ENCODE measurements at places on chromosomes 13 and 19.

DNA sequence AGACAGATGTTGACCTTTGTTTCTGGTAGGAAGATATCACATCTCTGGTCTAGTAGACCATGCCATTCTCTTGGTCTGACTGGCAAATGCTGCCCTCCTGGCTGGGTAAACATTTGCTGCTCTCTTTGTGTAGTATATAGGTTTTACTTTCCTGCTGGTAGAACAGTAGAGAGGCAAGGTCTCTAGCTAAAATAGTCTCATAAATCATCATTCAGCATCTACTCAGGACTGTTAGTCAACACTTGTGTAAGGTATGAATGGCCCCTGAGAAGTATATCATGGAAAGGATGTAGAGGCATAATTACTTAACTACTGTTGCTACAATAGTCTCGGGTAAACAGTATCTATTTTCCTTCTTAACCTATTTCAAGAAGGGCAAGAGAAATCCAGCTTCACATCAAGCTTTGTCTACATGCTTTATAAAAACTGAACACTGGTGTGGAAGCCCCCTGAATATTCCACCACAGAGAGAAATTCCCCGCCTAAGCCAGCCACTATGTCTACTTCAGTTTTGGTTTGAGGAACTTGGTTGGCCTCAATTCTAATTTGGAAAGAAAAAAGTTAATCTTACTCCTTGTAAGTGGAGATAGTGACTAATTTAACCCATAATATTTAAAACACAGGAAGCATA lies 18.4 kb upstream of the MYCBP2 start:
- no peak for DNase-seq

- no peak for DNase-seq
These were observed 19.3 kb downstream of the BICRA start for GRCh38 chr19:47628078-47628771.

DNA sequence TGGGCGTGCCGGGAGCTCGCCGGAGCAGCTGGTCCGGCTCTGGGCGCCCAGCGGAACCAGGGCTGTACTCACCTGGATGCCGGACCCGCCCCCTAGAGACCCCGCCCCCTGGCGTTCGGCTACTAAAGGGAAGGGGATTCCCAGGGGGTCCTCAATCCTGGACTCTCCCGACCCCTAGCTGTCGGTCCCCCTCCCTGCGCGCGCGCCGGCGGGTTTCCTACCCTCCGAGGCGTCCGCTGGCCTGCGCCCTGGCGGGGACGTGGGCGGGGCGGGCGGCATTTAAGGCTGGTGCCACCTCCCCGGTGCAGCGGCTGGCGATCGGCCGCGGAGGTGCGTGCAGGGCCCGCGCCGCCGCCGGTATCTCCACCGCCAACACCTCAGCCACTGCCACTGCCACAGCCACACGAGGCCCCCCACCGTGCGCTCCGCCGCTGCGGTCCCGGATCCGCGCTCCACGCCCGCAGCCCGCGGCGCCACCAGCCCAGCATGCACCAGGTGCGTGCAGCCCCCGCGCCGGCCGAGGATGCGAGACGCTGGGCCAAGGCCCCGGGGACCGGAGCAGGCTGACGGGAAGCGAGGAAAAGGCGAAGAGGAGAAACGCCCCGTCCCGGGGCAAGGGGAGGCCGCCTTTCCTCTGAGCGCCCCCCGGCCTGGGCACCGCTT lies at the start of gene ATP12A:
TSS of gene ATP12A (plus strand) at position 151 of the 663 bp plus-strand sequence. CDS start at position 487, 336 bp downstream.
- DNase-seq, result no peak

GRCh38 chr13:24630121-24630520 lies 50.1 kb upstream of the ATP12A start:
- DNase-seq, result no peak

GRCh38 chr19:14795078-14795721 lies 16.8 kb upstream of the ADGRE2 start:
- no peak for DNase-seq

- DNase-seq, result no peak
These were observed 3.8 kb downstream of the SBSN start for GRCh38 chr19:35524181-35524837.

DNA sequence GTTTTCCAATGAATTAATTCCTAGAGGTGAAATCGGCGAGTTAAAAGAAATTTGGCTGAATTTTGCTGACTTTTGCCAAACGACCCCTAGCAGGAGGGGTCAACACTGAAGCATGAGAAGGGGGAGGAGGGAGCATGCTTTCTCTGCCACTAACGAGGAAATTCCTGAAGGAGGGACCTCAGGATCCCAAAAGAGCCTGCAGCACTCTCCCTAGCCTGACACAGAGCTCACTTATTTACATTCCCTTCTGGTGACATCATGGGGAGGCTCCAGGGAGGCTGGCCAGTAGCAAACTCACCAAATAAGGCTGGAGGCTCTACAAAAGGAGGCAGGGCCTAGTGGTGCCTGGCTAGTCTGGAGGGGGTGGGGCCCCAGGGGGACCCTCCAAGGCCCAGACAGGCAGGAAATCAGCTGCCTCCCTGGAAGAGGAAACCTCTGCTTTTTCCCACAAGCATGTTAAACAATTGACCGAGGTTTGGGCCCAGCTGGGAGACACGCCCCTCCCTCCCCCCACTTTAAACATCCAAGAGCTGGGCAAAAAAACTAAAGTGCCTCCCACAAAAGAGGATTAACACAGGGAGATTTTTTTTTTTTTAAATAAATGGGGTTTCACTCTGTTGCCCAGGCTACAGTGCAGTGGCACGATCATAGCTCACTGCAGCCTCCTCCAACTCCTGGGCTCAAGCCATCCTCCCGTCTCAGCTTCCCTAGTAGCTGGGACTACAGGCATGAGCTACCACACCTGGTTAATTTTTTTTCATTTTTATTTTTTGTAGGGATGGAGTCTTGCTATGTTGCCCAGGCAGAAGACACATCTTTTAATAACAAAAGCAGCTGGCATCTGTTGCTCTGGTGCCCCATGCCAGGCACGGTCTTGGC lies 2.1 kb downstream of the DAPK3 start:
- peak; percentile 98 for DNase-seq

DNA sequence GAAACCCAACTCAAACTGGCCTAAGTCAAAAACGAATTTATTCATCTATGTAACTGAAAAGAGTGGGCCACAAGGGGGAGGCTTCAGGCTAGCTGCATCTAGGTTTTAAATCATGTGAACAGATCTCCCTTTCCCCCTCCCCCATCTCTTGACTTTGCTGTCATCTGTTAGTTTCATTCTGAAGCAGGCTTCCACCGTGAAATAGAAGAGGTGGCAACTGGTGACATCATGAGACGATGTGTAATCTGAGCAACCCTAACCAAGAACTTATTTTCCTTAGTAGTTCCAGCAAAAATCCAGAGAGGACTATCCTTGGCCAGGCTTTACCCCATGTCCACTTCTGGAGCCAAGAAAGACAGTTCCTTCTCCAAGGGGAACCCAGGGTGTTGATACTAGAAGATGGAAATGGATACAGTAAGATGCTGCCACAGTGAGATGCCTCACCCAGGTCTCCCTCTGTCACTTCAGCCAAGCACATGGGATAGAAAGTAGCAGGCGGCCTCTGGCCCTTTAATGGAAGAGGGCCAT lies 9.4 kb downstream of the SAMD4B start:
- DNase-seq, result no peak

DNA sequence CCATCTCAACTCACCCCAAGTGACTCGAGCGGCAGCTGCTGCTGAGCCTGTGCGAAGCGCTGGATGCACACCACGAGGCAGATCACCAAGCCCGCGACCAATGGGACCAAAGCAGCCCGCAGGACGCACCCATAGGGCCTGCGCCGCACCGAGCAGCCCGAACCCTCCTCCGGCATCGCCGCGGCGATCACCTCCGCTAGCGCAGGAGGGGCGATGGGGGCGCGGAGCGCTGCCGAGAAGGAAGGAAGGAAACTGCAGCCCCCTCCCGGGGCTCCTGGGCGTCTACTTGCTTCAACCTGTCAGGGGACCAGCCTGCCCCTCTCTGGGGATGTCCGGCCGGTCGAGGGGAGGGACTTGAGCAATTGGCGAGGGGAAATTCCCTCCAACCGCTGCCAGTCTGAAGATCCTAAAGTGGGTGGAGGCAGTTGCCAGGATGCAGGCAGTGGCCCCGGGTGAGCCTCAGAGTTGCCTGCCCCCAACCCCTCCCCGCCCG lies at the start of gene CD70:
TSS of gene CD70 (minus strand) at position 324 of the 493 bp plus-strand sequence. CDS start at position 176, 148 bp downstream.
- DNase-seq, result no peak

DNA sequence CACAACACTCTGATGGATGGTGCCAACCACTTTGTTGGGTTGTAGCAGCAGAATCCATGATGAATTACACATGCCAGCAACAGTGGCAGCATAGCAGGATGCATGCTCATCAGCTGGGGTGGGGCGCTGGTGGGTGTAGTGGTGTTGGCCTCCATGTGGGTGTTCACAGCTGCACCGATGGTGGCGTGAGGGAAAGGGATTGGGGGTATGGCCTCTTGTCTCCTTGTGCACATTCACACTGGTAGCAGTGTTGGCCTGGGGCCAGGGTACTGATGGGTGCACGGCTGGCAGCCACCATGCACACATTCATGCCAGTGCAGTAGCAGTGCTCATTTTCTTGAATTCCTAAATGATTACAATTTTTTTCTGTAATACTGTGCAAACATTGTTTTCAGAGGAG lies 2748.8 kb upstream of the PCDH20 start:
- DNase-seq, result no peak

DNA sequence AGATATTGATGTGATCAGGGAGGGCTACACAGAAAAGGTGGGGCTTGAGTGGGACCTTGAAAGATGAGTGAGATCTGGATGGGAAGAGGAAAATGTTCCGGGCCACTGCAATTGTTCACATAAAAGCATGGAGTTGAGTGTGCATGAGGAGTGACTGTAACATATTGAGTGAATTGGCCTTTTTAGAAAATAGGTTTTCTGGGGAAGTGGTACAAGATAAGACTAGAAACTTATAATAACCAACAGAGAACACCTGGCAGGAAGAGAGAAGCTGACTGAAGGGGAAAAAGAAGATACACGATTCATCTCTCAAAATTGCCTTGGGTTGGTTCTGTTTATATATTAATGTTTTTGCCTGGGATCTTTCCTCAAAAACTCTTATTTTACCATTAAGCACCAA lies 32.2 kb downstream of the SLC10A2 start:
- DNase-seq, result no peak

DNA sequence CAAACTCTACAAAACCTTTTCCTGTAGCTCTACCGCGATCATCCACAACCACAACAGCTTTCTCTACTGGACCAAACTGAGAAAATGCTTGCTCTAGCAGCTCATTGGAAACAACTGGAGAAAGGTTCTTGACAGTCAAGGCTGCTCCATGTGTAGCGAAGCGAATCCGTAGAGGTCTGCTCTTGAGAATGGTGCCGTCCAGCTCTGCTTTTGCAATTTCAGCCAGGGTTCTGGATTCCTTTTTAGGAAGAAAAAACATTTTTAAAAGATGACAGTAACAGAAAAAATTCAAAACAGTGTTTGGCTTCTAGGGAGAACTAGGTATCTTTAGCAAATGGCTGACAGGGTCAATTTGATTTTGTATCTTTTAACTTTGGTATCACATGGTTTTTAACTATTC lies 10.4 kb downstream of the PSPC1 start:
- DNase-seq, result peak; percentile 9

GRCh38 chr13:99737481-99738245 lies 233.9 kb downstream of the ZIC5 start:
- DNase-seq, result no peak

DNA sequence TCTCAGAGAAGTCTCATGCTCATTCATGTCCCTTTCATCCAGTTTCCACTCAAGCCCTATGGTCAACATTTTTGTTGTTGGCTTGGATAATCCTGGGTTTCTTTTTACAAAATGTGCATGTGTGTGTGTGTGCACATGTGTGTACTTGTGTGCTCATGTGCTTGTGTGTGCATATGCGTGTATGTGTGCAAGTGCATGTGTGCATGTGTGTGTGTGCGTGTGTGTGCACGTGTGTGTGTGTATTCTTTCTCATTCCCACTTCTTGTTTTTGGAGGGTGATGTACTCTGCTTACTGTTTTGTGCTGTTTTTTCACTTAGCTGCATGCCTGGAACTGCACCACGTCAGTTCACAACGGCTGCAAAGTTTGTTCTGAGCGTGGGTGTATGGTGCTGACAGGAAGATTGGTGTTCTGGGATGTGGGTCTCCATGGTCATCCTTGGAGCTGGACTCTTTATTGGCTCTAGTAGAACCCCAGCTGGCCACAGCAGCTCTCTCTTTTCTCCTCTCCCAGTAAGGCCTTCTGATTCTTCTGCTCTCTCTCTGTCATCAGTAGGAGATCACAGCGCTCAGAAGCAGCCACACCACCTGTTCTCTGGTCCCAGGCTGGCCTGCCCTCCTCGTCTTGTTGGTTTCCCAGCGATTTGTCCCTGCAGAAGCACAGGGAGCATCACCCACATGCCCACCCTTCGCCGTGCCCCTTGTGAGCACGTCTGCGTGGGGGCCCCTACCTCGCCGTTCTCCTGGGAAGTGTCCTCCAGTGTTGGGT lies 60.8 kb downstream of the SOX1 start:
- DNase-seq, result no peak

GRCh38 chr13:67829641-67830040 lies 599.5 kb upstream of the PCDH9 start:
- DNase-seq, result no peak

DNA sequence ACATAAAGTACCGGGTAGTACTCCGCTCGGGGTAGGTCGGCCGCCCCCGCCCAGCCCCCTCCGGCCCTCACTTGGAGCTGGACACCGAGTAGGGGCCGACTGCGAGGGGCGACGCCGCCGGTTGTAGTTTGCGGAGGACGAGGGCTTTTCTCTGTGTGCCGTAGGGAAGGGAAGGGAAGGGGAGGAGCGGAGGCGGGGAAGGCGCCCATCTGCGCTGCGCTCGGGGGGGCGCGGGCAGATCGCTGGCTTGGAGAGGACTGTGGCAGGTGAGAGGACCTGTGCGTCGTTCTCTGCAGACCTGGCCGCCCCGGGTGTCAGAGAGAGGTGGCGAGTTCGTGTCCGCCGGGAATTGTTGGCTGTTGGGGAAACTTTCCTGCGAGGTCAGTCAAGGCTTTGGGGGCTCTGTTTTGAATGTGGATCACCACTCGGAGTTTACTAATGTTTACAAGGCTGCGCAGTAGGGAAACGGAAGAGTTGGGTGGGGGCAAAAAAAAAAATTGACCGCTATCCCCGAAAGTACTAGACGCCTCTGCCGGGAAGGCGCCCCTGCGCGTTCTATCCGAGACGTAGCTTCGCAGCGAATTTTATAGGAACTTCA lies 1.4 kb downstream of the ING1 start:
- no peak for DNase-seq

DNA sequence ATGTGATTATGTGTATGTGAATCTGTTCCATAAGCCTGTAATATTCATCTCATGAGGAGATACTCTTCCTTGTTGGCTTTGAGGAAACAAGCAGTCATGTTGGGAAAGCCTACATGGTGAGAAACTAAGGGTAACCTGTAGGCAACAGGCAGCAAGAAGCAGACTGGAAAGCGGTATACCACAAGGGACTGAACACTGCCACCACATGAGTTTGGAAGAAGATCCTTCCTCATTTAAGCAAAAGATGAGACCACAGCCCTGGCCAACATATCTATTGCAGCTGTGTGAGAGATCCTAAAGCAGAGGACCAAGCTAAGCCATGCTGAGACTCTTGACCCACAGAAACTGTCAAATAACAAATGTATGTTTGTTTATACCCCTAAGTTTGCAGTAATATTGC lies 134.8 kb downstream of the B3GLCT start:
- no peak for DNase-seq

DNA sequence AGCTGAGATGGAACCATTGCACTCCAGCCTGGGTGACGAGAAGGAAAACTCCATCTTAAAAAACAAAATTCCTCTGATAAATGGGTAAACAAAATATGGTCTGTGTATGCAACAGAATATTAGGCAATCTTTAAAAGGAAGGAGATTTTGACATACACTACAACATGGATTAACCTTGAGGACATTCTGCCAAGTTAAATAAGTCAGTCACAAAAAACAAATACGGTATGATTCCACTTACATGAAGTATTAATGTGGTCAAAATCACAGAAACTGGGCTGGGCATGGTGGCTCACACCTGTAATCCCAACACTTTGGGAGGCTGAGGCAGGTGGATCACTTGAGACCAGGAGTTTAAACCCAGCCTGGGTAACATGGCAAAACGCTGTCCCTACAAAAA lies 3.0 kb upstream of the ZNF444 start:
- DNase-seq, result no peak
